Right ventricle myocardium inferior (tissue), 1 donor: ENCODE measurements at places on chromosomes 7 and 10.

DNA sequence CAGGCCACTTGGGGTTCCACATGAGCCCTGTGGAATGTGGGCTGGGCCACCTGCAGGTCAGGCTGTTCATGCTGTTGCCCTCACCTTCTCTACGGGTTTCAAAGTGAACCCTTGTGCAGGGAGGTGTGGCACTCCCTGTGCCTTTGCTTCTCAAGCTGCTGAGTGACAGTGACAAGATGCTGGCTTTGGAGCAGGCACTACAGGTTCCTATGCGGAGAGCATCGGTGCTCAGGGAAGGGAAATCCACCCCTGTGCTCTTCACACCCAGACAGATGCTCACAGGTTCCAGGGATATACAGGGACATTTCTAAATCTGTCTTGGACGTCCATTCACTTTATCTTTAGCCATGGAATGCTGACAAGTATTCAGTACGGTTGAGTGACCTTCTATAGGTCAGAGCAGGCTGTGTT, 1005.0 kb downstream of the LRMDA start:
- DNase-seq, result peak; percentile 73

- DNase-seq, result no peak
These were observed 696.7 kb upstream of the CELF2 start for GRCh38 chr10:10320956-10321355.

GRCh38 chr7:21253740-21254687, 173.9 kb upstream of the SP4 start:
- no peak for DNase-seq

- DNase-seq, result no peak
These were observed 2.4 kb downstream of the SH2D4B start for GRCh38 chr10:80540136-80540535.

DNA sequence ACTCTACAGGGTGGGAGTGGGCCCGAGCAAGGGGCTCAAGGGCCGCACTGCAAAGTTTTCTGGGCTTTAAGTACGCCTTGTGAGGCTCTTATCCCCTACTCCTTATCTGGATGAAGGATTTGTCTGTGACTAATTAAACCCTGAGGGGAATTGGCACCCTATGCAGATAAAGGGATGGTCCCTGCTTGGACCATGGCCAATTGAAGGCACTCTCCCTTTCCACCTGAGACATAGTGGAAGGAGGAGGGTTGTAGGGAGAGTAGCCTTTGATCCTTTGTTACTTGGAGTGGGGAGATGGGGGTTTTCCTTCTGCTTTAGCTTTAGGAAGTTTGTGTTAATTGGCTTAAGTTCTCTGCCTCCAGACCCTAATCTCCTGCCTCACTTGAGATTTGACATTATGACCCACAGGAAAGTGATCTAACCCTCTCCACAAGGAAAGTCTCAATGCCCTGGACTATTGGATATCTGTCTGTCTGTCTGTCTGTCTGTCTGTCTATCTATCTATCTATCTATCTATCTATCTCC, 1158.8 kb upstream of the SORCS1 start:
- no peak for DNase-seq

GRCh38 chr10:31709028-31709427, 219.6 kb downstream of the ARHGAP12 start:
- no peak for DNase-seq

DNA sequence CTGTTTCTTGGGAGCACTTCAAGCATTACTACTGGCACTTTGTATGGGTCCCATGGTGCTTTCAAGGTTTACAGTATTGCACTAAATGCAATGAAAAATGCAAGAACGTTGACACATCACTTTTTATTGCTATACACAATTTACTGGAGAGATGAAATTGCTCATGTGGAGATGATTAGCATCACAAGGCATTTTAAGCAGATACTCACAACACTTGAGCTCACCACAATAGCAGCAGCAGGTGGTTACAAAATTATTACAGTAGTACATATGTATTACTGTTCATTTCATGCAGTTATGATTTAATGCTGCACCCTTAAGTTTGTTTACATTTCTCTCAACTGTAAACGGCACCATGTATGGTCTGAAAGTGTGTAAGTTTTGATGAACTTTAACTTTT, 537.7 kb downstream of the GRM8 start:
- DNase-seq, result no peak

- DNase-seq, result no peak
These were observed 263.6 kb upstream of the LRGUK start for GRCh38 chr7:133863362-133864061.

DNA sequence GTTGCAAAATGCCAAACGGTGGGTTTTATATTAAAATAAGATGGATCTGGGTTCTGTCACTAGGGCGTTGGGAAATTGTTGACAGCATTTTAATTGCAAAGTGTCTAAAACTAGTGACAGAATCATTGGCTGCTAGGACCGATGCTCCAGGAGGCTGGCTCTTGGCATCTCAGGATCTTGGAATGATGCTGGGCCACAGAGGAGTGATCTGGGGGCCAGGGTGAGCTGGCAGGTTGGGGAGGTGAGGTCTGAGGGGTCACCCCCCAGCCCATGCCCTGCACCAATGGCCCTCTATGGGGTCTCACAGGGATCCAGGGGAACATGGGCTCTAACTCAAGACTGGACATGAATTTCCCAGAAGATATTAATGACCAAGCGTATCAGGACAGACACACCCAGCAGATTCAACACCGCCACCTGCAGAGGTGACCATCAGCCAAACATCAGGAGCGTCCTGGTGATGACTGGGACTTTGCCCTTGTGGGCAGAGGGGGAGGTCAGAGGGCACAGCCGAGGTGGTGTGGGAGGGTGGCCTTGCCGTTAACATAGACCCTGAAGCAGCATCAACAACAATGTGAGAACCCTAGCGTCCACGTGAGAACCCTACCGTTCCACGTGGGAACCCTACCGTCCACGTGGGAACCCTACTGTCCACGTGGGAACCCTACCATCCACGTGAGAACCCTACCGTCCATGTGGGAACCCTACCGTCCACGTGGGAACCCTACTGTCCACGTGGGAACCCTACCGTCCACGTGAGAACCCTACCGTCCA, 89.0 kb upstream of the PPP2R2D start:
- DNase-seq, result peak; percentile 45

DNA sequence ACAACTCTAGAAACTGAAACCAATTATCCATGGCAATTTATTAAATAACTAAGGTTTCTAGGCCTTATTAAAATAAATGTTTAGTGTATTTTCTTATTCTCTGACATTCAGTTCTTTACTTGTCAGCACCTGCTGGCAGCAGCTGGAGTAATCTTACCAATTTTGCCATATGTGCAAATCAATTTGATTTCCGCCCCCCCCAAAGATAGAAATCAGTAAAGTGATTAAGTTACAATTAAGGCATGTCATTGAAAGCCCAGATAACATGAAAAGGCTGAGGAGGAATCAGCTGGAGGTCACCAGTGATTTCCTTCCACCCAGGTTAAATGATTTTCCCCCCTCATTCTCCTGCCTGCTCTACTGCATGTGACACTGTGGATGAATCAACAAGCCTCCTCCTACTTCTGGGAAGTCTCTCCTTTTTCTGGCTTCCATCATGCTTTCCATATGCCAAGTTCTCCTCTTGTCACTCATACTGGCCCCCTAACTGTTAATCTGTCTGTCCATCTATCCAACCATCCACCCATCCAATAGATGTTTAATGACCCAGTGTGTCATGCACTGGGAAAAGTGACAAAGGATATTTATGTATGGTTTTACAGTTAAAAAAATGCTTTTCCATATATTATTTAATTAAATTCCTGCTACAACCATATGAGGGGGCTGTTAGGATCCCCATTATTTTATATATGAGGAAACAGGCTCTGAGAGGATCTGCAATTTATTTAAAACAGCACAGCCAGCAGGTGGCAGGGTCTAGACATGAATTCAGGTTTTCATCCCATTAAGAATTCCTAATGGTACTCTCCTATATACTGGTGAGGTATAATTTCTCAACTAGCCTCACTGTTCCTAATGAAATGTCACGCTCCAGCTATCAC, 116.5 kb downstream of the ATXN7L1 start:
- no peak for DNase-seq

DNA sequence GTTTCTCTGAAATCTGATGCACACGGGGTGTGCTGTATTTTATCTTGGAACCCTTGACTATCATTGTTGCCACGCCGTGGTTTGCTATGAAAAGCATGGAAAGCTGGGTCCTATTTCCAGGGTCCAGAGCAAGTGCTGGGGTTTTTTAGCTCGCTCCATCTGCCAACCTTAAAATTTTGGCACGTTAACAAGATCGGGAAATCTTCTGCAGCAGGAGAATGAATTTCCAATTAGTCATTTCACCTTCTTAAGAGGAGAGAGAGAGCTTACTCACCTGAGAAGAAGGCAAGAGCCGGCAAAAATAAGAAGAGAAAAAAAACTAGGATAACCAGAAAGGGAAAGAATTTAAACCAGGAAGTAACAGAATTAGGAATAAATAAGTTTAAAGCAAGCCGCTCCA, 223.6 kb upstream of the CELF2 start:
- DNase-seq, result no peak

- DNase-seq, result no peak
These were observed 257.2 kb downstream of the GRID1 start for GRCh38 chr10:86109421-86109820.

GRCh38 chr10:4503076-4503475, 322.9 kb upstream of the AKR1E2 start:
- no peak for DNase-seq
